Karpas-422 (cell line): ENCODE measurements at places on chromosomes 2 and 18.

DNA sequence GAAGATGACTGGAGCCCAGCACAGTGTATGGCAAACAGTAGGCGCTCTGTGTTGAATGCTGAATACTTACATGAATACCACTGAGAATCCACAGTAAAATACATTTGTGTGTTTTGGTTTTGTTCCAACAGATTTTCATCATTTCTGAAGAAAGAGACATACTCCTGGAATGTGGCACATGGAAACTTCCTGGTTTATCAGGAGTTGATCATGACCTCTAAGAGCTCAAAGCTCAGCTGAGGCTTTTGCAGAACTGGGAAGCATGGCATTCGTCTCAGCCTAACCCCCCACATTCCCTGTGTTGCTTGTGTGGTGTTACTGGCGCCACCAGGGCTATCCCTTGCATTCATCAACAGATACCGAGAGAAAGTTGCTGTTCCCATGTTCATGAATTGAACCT lies 316.9 kb upstream of the REV1 start:
- peaks cover 4% of the 10 kb centered on the region; the same call in 1 of the 2 replicates for H3K36me3 ChIP-seq
- no peak for DNase-seq
- H3K4me3 ChIP-seq: no peak overlapping the region
- H3K4me1 ChIP-seq: peaks cover 32% of the 10 kb centered on the region

DNA sequence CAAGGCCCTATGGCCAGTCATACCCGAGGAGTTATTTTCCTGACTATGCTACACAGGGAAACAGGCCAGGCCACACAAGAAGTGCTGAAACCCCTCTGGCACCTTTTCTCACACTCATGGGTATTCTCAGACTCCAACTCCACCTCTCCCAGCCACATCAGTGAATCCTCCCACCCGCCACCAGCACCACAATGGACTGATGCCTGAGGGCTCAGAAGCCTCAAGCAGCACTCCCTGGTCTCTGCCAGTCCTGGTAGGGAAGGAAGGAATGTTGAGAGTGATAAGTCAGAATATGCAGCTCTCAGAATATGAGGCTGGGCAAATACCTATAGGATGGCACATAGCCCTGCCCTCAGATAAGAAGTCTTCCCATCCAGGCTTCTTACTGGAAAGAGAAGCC lies 391.1 kb downstream of the ALK start:
- DNase-seq: no peak
- no peak overlapping the region for H3K4me3 ChIP-seq
- no peaks in the 10 kb centered on the region for H3K27me3 ChIP-seq

DNA sequence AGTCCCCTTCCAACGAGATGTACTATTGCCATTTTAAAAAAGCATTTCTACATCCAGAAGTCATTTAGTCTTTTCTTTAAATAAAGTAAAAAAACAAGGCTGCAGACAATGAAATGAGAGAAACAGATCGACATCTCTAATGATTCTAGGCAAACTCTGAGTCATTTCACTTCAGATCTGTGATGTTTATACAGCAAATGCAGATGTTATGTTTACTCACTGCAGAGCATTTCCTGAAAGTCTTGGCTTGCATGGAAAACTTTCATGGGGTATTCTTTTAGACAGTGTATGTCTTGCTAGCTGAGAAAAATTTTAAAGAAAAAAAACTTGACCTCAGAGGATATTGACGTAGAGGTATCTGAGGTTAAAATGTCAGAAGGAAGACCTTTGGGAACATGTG lies 797.4 kb downstream of the CNTNAP5 start:
- no peak overlapping the region for H3K4me3 ChIP-seq
- no peaks in the 10 kb centered on the region for H3K36me3 ChIP-seq
- no peak for DNase-seq
- no peaks in the 10 kb centered on the region for H3K4me1 ChIP-seq

GRCh38 chr2:120820953-120821279 lies 85.2 kb downstream of the GLI2 start:
- H3K36me3 ChIP-seq: no peaks in the 10 kb centered on the region
- H3K4me3 ChIP-seq: no peak overlapping the region
- DNase-seq: no peak
- no peak overlapping the region for H3K27ac ChIP-seq
- H3K4me1 ChIP-seq: no peaks in the 10 kb centered on the region

- no peak for DNase-seq
- peaks cover 17% of the 10 kb centered on the region for H3K4me1 ChIP-seq
- no peak overlapping the region for H3K4me3 ChIP-seq
- H3K27me3 ChIP-seq: no peaks in the 10 kb centered on the region
- no peak overlapping the region for H3K27ac ChIP-seq
- H3K36me3 ChIP-seq: peaks cover 8% of the 10 kb centered on the region
Observed at GRCh38 chr2:169980001-169980400, 152.7 kb downstream of the UBR3 start.

DNA sequence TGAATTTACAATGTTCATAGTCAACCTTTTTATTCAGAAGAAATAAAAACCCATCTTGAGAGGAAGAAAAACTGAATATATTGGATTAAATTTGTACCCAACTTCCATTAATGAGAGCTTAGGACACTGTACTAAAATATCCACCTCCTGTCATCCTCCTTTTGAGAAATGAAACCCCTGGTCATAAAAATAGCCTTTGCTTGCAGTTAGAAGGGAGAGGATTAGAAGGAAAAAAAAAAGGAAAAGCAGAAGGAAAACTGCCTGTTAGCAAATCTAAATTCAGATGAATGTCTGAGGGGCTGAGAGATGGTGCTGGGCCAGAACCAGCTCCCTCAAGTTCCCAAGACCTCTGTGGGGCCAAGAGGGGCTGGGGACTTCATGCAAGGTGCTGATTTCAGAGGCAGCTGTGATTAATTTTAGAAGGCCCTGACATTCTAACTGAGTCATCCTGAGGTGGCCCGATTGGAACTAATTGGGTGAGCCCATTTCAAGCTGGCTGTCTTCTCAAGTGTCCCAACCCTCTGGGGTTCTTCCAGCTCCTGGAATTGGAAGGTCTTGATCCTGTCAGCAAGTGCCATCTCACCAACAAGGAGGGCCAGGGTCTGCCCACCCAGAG lies 38.4 kb upstream of the BIN1 start:
- H3K4me3 ChIP-seq: no peak overlapping the region
- DNase-seq: no peak
- H3K27me3 ChIP-seq: no peaks in the 10 kb centered on the region
- no peaks in the 10 kb centered on the region for H3K36me3 ChIP-seq
- H3K4me1 ChIP-seq: no peaks in the 10 kb centered on the region
